Fibroblast of skin of back (primary cell): ENCODE measurements at places on chromosomes 5 and 9.

- DNase-seq, result peak; percentile 82
These were observed 281.6 kb downstream of the ADAMTS6 start for GRCh38 chr5:65199993-65200675.

DNA sequence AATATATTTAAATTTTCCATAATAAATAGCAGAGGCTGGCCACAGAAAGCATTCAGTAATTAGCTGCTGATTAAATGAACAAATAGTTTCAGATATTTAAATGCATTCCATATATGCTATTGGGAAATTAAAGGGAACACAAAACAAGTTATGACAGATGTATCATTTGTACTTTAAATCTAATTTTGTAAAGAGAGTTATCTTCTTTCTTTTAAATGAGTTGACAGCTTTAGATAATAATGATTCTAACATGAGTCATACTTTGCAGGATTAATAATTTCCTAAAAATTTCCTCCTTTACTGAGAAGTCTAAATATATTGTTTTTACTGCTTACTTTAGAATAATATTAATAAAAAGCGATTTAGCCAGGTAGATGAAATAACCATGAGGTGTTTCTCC lies 320.1 kb downstream of the ADAMTS6 start:
- DNase-seq, result no peak

GRCh38 chr5:31144364-31144763 lies 49.1 kb upstream of the CDH6 start:
- no peak for DNase-seq

DNA sequence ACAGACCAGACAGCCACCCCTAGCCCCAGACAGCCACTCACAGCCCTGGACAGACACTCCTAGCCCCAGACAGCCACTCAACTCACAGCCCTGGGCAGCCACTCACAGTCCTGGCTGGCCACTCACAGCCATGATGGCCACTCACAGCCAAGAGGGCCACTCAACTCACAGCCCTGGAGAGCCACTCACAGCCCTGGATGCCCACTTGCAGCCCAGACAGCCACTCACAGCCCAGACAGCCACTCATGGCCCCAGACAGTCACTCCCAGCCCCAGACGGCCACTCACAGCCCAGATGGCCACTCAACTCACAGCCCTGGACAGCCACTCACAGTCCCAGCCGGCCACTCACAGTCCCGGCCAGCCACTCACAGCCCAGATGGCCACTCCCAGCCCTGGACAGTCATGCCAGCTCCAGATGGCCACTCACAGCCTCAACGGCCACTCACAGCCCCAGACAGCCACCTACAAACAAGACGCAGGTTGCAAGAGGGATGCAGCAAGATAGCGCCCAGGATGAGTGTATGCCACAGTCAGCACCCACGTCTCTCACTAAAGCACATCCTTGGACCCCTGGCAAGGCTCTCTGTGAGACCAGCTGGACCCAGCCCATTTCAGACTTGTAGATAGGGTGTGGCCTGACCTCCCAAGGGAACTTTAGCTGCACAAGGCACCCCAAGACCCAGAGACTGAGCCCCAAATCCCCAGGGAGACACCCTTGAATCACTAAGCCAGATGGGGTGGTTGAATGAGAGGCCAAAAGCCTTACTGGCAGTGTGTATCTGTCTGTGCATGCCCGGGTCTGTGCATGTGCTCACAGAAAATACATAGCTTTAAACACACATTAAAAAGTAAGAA lies 22.4 kb downstream of the ZDHHC11B start:
- no peak for DNase-seq

DNA sequence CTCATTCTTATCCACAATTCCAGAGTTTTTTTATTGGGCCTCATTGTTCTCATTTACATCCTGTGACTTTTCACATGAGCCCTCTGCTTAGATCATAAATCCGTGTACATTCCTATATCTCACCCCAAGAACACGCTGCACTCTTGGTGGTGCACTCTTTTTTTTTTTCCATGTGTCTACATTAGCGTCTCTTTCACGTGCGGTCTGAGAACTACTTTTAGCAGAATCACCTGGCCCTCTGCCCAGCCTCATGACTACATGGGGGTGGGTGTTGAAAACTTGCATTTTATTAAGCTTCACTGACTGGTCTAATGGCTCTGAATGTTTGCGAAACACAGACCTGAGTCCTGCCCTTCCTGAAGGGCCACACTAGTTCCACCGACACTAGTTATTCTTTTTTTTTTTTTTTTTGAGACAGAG lies 18.6 kb downstream of the C9orf57 start:
- peak; percentile 64 for DNase-seq

DNA sequence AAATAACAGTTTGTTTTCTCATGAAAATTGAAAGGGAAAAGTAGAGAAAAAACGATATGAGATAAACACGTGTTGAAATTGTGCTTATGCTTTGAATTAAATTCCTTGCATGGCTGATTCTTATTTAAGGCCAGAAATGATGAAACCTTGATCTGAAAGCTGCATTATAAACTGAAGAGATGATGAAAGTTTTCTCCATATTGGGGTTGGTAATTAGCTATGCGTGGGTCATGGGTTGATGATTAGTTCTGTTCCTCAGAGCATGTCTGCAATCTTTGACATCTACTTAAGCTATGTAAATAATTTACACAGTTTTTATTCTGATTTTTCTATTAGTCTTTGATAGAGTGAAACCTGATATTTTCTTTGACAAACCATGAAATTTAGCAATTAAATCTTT lies 264.1 kb downstream of the CD180 start:
- no peak for DNase-seq

GRCh38 chr5:135986891-135987401 lies 32.2 kb upstream of the LECT2 start:
- DNase-seq, result peak; percentile 79

DNA sequence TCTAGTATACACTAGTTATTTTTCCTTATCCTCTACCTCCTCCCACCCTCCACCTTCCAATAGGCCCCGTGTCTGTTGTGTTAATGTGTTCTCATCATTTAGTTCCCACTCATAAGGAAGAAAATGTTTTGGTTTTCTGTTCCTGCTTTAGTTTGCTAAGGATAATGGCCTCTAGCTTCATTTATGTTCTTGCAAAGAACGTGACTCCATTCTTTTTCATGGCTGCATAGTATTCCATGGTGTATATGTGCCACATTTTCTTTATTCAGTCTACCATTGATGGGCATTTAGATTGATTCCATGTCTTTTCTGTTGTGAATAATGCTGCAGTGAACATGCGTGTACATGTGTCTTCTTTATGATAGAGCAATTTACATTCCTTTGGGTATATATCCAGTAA lies 146.5 kb upstream of the GAS1 start:
- DNase-seq, result no peak

GRCh38 chr9:126470241-126470993 lies 143.3 kb upstream of the LMX1B start:
- no peak for DNase-seq

GRCh38 chr5:174472956-174473355 lies 251.4 kb upstream of the MSX2 start:
- DNase-seq, result no peak

DNA sequence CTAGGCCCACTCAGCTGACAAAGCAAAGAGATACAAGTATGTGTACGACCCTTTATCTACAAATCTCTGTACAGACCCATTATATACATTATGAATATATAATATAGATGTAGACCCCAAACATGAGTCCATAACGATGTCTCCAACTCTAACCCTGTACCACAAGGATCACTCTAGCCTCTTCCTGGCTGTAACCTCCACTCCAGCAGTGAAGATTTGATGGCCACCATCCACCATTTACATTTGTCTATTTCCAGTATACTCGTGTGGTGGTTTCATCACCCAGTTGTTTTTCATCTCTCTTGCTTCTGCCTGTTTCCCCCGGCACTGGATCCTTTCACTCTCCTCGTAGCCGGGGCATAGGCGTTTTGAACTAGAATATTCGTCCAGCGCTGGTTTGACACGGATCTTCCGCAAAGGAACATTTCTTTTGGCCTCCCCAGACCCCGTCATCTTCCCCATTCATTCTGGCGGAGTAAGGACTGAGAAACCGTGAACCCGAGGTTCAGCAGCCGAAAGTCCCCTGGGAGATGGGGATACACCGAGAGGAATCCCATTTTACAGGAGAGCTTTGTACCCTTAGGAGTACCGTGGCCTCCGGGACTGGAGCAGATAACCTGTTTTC lies 828 bp upstream of the TRIO start:
- no peak for DNase-seq

DNA sequence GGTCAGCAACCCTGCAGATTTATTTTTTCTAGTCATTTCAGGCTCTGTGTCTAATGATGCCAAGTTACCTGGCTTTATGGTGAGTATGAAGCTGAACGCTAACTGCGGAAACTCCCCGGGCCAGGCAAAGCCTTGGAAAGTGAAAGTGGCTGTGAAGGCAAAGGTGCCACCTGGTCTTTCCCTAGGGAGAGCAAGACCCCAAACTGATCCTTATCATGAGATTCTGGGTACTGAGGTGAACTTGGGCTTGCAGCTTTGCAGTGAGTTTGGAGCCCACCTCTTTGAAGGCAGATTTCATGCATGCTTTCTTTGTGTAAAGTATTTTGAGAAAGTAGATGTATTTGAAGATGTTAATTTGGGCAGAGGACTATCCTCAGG lies 63.3 kb downstream of the CARTPT start:
- DNase-seq, result no peak

GRCh38 chr5:100902440-100903038 lies 543 bp downstream of the ST8SIA4 start:
- no peak for DNase-seq

DNA sequence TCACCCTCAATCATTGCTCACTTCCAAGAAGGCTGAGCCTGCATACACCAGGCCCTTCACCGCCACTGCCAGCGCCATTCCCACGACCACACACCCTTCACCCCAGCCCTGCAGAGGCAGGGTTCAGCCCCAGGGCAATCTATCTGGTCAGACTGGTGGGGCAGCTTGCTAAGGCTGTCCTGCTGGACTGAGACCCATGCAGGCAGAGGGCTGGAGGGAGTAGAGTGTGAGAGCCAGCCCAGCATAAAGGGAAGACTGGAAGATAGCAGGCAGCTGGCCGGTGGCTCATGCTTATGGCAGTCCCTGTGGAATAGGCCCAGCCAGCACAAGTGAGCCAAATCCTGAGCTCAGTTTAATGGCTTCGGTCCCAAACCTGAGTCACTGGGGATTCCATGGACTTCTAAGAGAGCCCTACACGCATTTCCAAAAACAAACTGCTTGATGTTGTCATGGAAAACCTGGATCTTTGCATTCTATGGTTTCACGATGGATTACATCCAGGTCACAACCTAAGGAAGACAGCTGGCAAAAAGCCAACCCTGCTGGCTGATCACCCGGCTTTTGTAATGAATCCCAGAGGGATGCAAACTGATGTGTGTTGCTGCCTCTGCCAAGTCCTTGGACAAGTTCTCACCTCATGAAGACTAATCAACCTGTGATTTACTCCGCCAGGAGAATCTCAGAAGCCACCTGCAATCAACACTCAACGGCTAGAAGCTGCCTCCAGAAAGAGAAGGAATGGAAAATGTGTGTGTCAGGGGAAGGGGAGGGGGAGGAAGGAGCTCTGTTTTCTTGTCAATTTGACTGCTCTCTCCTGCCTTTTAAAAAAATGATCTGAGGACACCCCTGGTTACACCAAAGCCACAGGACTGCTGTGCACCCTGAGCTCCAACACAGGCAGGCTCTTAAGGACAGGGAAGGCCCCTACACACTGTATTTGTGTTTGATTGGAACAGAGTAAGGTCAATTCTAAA lies 143.6 kb downstream of the LHFPL2 start:
- DNase-seq, result peak; percentile 100

GRCh38 chr9:127353882-127354281 lies 43.1 kb upstream of the SLC2A8 start:
- DNase-seq, result no peak

DNA sequence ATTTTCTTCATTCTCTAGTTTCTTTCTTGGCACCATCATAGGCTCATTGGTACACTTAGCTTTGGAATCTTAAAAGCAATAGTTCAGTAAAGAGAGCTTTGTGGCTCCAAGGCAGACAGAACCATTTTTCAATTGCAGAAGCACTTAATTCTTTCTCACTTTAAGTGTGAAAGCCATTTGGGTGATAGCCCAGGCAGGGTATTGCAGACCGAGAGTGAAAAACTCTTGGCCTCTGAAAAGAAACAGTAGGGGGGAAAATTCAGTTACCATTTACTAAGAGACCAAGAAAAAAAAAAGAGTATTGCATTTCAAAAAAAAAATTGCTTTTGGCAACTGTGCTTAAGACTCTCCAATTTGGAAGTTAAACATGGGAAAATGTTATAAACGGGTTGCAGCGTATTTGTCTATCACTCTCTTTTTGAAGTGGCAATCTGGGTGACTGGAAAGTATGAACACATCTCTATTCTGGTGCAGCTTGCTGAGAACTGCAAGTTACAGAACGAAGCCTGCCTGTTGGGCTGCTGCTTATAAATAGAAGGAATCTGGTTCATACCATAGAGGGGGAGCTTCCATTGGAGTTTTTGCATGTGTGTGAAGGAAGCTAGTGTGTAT lies 170.5 kb downstream of the TLE4 start:
- DNase-seq, result no peak

DNA sequence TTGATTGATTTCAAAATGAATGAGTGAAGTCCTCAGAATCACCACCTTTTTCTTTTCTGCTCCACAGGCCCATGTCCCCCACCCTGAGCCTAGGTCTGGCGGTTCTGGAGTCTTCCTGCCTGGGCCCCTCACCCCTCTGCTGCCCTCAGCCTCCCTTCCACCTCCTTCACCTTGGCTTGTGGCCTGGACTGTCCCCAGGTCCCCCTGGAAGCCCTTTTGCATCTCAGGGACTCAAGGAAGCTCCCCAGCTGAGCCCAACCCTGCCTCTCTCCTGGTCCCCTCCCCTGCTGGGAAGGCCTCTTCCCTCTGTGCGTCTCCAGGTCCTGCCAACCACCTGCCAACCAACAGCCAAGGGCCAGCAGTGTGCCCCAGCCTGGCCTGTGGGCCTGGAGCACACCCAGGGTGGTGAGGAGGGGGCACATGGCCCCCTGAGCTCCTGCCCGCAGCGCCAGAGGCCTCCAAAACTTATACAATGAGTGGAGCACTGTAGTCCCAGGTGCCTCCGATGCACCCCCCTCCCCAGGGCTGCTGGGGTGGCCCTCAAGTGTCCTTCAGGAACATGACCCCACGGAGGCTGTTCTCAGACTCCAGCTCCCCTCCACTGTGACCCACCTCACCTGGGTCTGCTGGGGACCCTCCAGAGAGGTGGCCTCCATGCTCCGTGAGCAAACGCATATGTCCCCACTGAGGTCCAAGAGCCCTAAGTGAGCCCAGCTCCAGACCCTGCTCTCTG lies 20.3 kb downstream of the GLT6D1 start:
- DNase-seq, result no peak

- no peak for DNase-seq
These were observed 82.6 kb downstream of the VCAN start for GRCh38 chr5:83554133-83554532.

DNA sequence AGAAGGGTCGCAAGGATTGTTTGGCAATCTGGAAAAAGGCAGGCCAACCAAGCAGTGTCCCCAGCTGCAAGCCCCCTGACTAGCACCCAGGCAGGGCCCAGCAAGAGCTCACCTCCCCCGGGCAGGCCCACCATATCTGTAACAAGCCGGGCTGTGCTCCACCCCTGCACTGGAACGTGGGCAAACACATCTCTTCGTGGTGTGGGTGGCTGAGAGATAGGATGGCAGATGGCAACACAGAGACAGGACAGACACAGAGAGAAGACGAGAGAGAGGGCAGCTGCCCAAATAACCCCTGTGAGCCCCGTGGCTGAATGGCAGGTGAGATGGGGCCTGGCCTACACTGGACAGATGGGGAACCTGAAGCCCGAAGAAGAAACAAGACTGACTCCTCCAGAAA lies 9.4 kb downstream of the BBLN start:
- no peak for DNase-seq

- peak; percentile 81 for DNase-seq
These were observed 13.9 kb upstream of the BASP1 start for GRCh38 chr5:17203329-17204132.
